ENCODE measurements at places on chromosomes 13 and 19. TPM values are rescaled to one million over a fixed set of nuclear protein-coding genes. Genes with fewer than 3 reads are reported as not detected.

The DIRAS1 gene
- 47.1 TPM for total RNA-seq

The SLC1A6 gene
- total RNA-seq, result 22.8 TPM

The FAM216B gene
- total RNA-seq, result not detected

The DACT3 gene
- 55.1 TPM for total RNA-seq

The PPP1R37 gene
- 49.5 TPM for total RNA-seq

The KLF5 gene
- total RNA-seq, result 0.34 TPM

The CD177 gene
- not detected for total RNA-seq

The PRSS57 gene
- 0.78 TPM for total RNA-seq

The NAPSA gene
- total RNA-seq, result 0.88 TPM

The STAP2 gene
- total RNA-seq, result 18.1 TPM

The ZNF433 gene
- total RNA-seq, result 4.5 TPM

The TMTC4 gene
- total RNA-seq, result 139 TPM

The MUC16 gene
- total RNA-seq, result not detected

The PTH2 gene
- total RNA-seq, result 2.5 TPM

The ICAM5 gene
- 3.6 TPM for total RNA-seq

The KLK2 gene
- not detected for total RNA-seq

The NCAN gene
- 186 TPM for total RNA-seq

The ADGRE3 gene
- total RNA-seq, result not detected

The ZNF43 gene
- 55.1 TPM for total RNA-seq

The ZNF578 gene
- total RNA-seq, result 4.1 TPM

The HCST gene
- not detected for total RNA-seq

The ZNF547 gene
- 9.5 TPM for total RNA-seq

Measured in glutamatergic neuron (in vitro differentiated cells).